ENCODE measurements at places on chromosomes 5 and 9. TPM values are rescaled to one million over a fixed set of nuclear protein-coding genes. Genes with fewer than 3 reads are reported as not detected.

DNA sequence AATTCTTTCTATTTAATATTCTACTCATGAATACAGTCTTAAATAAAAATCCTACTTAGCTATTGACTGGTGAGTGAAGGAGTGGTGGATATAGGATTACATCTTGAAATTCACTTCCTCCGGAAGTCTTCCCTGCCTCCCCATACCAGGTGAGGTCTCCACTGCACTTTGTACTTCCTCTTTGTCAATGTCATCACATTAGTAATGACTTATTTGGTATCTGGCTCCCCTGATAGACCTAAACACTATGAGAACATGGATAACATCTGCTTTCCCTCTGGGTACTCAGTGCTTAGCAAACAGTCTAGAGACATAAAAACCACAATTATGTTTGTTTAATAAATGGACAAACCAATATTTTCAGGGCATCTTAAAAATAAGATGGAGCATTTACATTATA lies 532.1 kb downstream of the PDE4D start:
- H3K27ac ChIP-seq = no peak overlapping the region
- no peak for DNase-seq
- no peaks in the 10 kb centered on the region for H3K36me3 ChIP-seq

- no peaks in the 10 kb centered on the region for H3K36me3 ChIP-seq
- no peaks in the 10 kb centered on the region for H3K4me1 ChIP-seq
- no peak for DNase-seq
- H3K4me3 ChIP-seq = no peak overlapping the region
- H3K27me3 ChIP-seq = no peaks in the 10 kb centered on the region
- H3K27ac ChIP-seq = no peak overlapping the region
These were observed 339.8 kb upstream of the RGMB start for GRCh38 chr5:98433673-98434072.

GRCh38 chr9:97046228-97046627 lies 7.3 kb upstream of the CTSV start:
- H3K36me3 ChIP-seq = no peaks in the 10 kb centered on the region
- H3K4me1 ChIP-seq = peaks cover 23% of the 10 kb centered on the region
- peaks cover 2% of the 10 kb centered on the region for H3K27me3 ChIP-seq
- H3K27ac ChIP-seq = no peak overlapping the region

DNA sequence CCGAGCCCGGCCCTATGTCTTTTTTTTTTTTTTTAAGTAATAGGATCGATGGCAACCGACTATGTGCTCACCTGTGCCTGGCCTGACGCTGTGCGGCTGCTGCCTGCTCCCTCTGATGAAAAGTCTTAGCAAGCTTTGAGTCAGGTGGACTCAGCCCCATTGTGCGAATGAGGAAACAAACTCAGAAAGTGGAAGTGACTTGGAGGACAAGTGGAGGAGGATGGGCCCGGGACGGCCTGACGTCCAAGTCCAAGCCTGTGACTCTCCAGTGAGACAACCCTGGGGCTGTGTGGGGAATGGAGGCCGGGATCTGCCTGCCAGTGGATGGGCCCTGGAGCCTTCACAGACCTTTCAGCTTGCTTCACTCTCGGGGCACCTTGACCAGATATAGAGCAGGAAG lies 57.9 kb downstream of the EXD3 start:
- no peaks in the 10 kb centered on the region for H3K27me3 ChIP-seq
- no peak for DNase-seq
- H3K4me1 ChIP-seq = no peaks in the 10 kb centered on the region
- H3K4me3 ChIP-seq = no peak overlapping the region
- no peaks in the 10 kb centered on the region for H3K36me3 ChIP-seq

GRCh38 chr9:25678147-25678666 lies at the start of gene TUSC1:
TSS of gene TUSC1 (minus strand) at chr9:25678444. CDS start at chr9:25678312, 132 bp downstream.
- peak; percentile 12 for DNase-seq
- peak within 1 kb of the TSS; percentile 56 for H3K4me3 ChIP-seq
- H3K4me1 ChIP-seq = peaks cover 12% of the 10 kb centered on the region
- H3K27ac ChIP-seq = no peak within 1 kb of the TSS

DNA sequence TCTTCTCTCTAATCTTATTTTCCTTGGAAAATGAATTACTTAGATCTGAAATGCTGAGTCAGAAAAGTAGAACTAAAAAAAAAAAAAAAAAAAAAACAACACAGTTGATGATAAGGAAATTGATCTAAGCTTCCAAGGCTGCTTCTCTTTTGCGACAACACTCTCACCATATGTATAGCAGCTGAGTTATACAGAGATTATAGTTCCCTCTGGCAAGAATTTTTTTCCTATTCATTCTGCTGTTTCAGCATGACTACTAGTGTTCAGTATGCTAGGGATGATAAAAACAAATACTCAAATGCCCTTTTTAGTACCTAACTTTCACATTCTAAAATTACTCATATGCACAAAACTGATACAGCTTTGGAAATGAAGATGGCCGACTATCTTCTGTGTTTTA lies 267.3 kb downstream of the MLLT3 start:
- H3K4me1 ChIP-seq = no peaks in the 10 kb centered on the region
- DNase-seq = no peak
- H3K36me3 ChIP-seq = no peaks in the 10 kb centered on the region

DNA sequence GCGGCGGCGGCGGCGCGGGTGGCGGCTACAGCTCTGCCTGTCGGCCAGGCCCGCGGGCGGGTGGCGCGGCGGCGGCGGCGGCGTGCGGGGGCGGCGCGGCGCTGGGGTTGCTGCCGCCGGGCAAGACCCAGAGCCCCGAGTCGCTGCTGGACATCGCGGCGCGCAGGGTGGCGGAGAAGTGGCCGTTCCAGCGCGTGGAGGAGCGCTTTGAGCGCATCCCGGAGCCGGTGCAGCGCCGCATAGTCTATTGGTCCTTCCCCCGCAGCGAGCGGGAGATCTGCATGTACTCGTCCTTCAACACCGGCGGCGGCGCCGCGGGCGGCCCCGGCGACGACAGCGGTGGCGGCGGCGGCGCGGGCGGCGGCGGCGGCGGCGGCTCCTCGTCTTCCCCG lies 296 bp downstream of the ZSWIM6 start:
- H3K4me3 ChIP-seq = peak overlapping the region; percentile 68
- no peaks in the 10 kb centered on the region for H3K27me3 ChIP-seq

- H3K27me3 ChIP-seq = no peaks in the 10 kb centered on the region
- H3K36me3 ChIP-seq = no peaks in the 10 kb centered on the region
- H3K4me1 ChIP-seq = no peaks in the 10 kb centered on the region
- no peak overlapping the region for H3K27ac ChIP-seq
- no peak overlapping the region for H3K4me3 ChIP-seq
These were observed 163.8 kb downstream of the TSSK1B start for GRCh38 chr5:113271015-113271414.

GRCh38 chr5:175738126-175738525 lies 80.3 kb downstream of the HRH2 start:
- H3K27ac ChIP-seq = no peak overlapping the region
- H3K27me3 ChIP-seq = no peaks in the 10 kb centered on the region
- no peak for DNase-seq
- no peaks in the 10 kb centered on the region for H3K4me1 ChIP-seq
- H3K36me3 ChIP-seq = no peaks in the 10 kb centered on the region

RPS14 gene
- 4,115 TPM for polyA plus RNA-seq

DMRTA1 gene
- not detected for polyA plus RNA-seq
